ENCODE measurements at places on chromosomes 11 and 22.

- no peak for DNase-seq
Observed at GRCh38 chr22:20238901-20239675, 29.0 kb downstream of the RTN4R start.

GRCh38 chr11:12569499-12570425 lies 104.5 kb upstream of the TEAD1 start:
- no peak for DNase-seq

DNA sequence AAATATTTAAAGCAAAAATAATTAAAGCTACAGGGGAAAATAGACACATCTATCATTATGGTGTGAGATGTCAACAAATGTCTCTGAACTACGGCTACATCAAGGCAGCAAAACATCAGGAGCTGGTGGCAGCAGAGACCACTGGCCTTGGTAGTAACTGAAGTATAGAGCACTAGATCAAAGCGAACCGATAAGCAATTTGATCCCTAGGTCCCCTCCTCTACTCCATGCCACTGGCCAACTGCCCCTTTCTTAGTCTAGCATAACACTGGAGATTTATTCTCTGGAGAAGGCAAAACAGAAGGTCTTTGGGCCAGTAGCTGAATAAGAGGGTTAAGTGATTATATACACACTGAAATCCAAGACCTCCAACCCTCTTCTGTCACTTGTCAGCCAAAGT lies 13.6 kb upstream of the RAB3IL1 start:
- no peak for DNase-seq

GRCh38 chr22:33909075-33909458 lies 11.2 kb downstream of the LARGE1 start:
- DNase-seq: no peak

DNA sequence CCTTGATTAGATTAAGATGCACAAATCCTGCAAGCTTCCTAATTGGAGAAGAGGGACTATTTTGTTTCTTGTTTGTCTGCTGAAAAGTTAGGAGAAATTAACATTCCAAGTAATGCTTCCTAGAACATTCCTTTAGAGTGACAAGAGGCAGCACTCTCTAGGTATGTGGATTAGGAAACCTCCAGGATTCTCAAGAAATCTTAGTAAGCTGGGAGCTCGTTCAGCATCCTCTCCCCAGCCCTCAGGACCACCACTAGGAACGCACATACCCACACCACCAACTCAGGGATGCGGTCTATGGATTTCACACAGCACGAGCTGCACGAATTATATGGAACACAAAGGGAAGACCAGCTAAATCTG lies 52.9 kb downstream of the NCAPD3 start:
- no peak for DNase-seq

- no peak for DNase-seq
Observed at GRCh38 chr11:128552783-128553661, 34.3 kb downstream of the ETS1 start.

DNA sequence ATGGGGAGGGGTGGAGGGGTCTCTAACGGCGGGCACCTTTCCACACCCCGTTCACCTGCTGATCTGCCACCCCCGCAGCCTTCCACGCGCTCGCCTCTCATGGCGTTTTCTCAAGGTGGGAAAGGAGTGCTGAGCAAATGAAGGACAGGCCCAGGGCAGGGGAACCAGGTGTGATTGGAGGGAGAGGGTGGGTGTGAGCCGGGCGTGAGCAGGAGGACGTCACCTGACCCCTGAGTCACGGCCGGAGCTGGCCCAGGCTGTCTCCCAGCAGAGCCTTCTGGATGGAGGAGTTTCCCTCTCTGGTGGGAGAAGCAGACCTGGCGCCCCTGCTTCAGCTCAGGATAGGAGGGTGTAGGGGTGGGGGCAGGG lies 14.0 kb upstream of the ARHGAP8 start:
- no peak for DNase-seq

- DNase-seq: no peak
Observed at GRCh38 chr22:22214819-22215329, 29.7 kb upstream of the VPREB1 start.

GRCh38 chr11:3732671-3733436 lies 61.7 kb upstream of the CHRNA10 start:
- DNase-seq: no peak

DNA sequence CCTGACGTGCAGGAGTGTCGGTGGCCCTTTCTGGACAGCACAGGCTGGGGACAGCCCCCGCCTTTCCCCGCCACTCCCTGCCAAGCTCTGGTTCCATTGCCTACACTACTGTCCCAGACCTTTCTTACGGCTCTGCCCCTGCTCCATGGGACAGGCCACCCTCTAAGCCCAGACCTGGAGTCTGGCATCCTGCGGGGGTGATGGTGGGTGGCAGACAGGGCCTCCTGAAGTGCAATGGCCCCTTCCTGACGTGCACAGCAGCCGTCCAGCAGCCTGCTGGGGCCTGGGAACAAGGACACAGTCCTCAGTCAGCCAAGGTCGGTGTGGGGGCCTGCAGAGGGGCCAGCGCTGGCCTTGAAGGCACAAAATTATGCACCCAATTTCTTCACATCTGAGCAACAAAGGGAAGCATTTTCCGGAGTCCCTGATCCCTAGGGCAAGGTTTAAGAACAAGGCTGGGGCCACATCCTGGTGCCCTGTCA lies 79.7 kb upstream of the KCNQ1OT1 start:
- DNase-seq: no peak

- DNase-seq: no peak
Observed at GRCh38 chr22:23219822-23220484, 39.6 kb downstream of the BCR start.
